CD8-positive, alpha-beta memory T cell (primary cell): ENCODE measurements at places on chromosomes 1 and 21. TPM values are rescaled to one million over a fixed set of nuclear protein-coding genes. Genes with fewer than 3 reads are reported as not detected.

GRCh38 chr1:160638540-160638857, 8.3 kb downstream of the SLAMF1 start:
- DNase-seq: no peak
- H3K36me3 ChIP-seq: peaks cover 21% of the 10 kb centered on the region
- peaks cover 98% of the 10 kb centered on the region for H3K4me1 ChIP-seq
- no peaks in the 10 kb centered on the region for H3K27me3 ChIP-seq
- peak overlapping the region; percentile 17 for H3K4me3 ChIP-seq

GRCh38 chr1:48175116-48175515, 47.4 kb upstream of the SLC5A9 start:
- no peak for DNase-seq
- no peak overlapping the region for H3K4me3 ChIP-seq
- H3K27ac ChIP-seq: no peak overlapping the region
- no peaks in the 10 kb centered on the region for H3K27me3 ChIP-seq
- no peaks in the 10 kb centered on the region for H3K36me3 ChIP-seq

ILDR2 gene
- 4.4 TPM for total RNA-seq

VASH2 gene
- 0.18 TPM for total RNA-seq

DAB1 gene
- 0.09 TPM for total RNA-seq
